ENCODE measurements at places on chromosomes 3 and 15.

DNA sequence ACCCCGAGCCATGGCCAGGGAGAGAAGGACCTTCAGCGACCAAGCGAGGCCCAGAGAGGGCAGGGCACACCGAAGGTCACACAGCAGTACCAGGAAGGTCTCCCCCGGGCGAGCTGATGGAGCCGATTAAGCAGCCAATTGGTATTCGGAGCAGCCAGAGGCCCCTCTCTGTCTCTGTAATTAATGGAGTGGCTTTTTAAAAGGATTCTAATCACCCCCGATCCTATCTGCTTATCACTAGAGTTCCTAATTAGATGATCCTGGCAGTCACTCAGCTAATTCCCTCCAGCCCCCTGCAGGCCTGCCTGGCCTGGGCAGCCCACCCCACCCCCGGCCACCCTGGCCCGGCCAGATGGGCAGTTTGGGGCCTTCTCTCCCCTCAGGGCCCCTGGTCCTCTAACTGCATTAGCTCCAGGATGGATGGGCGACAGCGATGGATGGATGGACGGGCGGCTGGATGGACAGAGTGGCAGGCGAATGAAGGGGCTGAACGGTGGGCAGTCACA is 1.6 kb upstream of the DNAJB8 start:
- no peak overlapping the region for H3K27ac ChIP-seq
- no peak for DNase-seq
- H3K36me3 ChIP-seq: no peaks in the 10 kb centered on the region
- peaks cover 22% of the 10 kb centered on the region for H3K27me3 ChIP-seq

DNA sequence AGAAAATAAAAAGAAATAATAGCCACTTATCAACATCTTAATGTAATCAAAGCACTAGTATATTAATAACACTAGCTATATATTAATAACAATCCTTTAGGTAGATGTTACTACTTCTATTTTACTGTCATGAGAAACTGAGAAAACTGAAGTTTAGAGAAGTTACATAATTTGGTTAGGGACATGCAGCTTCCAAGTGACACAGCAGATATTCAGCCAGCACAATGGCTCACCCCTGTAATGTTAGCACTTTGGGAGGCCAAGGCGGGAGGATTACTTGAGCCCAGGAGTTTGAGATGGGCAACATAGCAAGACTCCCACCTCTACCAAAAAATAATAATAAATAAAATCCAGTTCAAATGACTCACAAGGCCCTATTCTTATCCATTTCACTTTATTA is 1.9 kb upstream of the UBR1 start:
- H3K27me3 ChIP-seq: no peaks in the 10 kb centered on the region
- peaks cover 20% of the 10 kb centered on the region for H3K36me3 ChIP-seq
- peaks cover 30% of the 10 kb centered on the region for H3K4me1 ChIP-seq
- H3K27ac ChIP-seq: no peak overlapping the region
- H3K4me3 ChIP-seq: no peak overlapping the region
- no peak for DNase-seq

GRCh38 chr3:36482880-36483279 is 102.6 kb downstream of the STAC start:
- H3K27me3 ChIP-seq: no peaks in the 10 kb centered on the region
- H3K36me3 ChIP-seq: no peaks in the 10 kb centered on the region
- H3K4me3 ChIP-seq: no peak overlapping the region
- H3K4me1 ChIP-seq: no peaks in the 10 kb centered on the region
- no peak overlapping the region for H3K27ac ChIP-seq
- DNase-seq: no peak

- no peak overlapping the region for H3K4me3 ChIP-seq
- H3K27me3 ChIP-seq: no peaks in the 10 kb centered on the region
- H3K27ac ChIP-seq: no peak overlapping the region
- peaks cover 30% of the 10 kb centered on the region for H3K36me3 ChIP-seq
- H3K4me1 ChIP-seq: no peaks in the 10 kb centered on the region
Observed at GRCh38 chr3:183830187-183830586, 4.8 kb upstream of the MAP6D1 start.

- peaks cover 19% of the 10 kb centered on the region for H3K4me1 ChIP-seq
- H3K36me3 ChIP-seq: no peaks in the 10 kb centered on the region
- no peak overlapping the region for H3K4me3 ChIP-seq
- no peaks in the 10 kb centered on the region for H3K27me3 ChIP-seq
Observed at GRCh38 chr15:66721020-66721419, 19.0 kb downstream of the SMAD6 start.

DNA sequence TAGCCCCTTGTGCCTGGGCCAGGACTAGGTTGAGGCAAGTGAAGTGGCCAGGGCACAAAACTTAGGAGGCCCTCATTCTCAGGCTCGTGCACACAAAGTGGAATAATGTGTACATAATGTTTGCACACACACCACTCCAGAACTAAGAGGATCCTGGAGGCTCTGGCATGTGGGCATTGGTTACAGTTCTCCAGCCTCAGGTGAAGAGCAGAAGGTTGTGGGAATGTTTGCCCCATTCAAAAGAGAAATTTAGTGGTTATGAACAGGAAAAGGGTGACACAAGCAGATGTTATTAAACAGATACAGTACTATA is 31.3 kb downstream of the ASB7 start:
- peaks cover 2% of the 10 kb centered on the region for H3K4me1 ChIP-seq
- no peak overlapping the region for H3K27ac ChIP-seq
- H3K27me3 ChIP-seq: no peaks in the 10 kb centered on the region
- no peak overlapping the region for H3K4me3 ChIP-seq
- H3K36me3 ChIP-seq: peaks cover 28% of the 10 kb centered on the region

- peaks cover 5% of the 10 kb centered on the region for H3K4me1 ChIP-seq
- H3K27me3 ChIP-seq: no peaks in the 10 kb centered on the region
- DNase-seq: no peak
- no peak overlapping the region for H3K4me3 ChIP-seq
- peaks cover 3% of the 10 kb centered on the region for H3K36me3 ChIP-seq
Observed at GRCh38 chr15:52186651-52187486, 4.3 kb downstream of the GNB5 start.

GRCh38 chr3:119531151-119531550 is 28.3 kb downstream of the CD80 start:
- H3K27ac ChIP-seq: no peak overlapping the region
- H3K4me1 ChIP-seq: peaks cover 4% of the 10 kb centered on the region
- H3K27me3 ChIP-seq: no peaks in the 10 kb centered on the region
- H3K4me3 ChIP-seq: no peak overlapping the region
- DNase-seq: no peak

DNA sequence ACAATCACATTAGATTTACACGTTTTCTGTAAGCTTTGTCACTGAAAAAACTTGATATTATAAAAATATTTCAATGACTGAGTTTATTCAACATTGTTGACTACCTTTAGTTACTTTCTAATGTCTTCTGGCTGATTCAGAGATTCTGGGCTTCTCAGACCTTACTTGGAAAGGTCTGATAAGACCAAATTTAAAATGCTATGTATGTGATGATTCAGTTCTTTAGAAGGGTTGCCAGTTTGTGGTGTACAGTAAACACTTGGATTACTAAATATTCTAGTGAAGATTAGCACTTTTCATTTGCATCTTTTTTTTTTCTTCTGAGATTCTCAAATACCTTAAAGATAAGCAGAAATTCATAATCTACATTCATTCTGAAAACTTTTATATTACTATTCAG is 49.8 kb downstream of the SGO1 start:
- H3K4me3 ChIP-seq: no peak overlapping the region
- no peak overlapping the region for H3K27ac ChIP-seq
- peaks cover 5% of the 10 kb centered on the region for H3K4me1 ChIP-seq

- no peaks in the 10 kb centered on the region for H3K27me3 ChIP-seq
- no peak overlapping the region for H3K4me3 ChIP-seq
- H3K27ac ChIP-seq: no peak overlapping the region
- peaks cover 18% of the 10 kb centered on the region for H3K4me1 ChIP-seq
- DNase-seq: no peak
Observed at GRCh38 chr3:129393271-129393670, 35.2 kb downstream of the EFCAB12 start.
